Stimulated activated effector memory CD8-positive, alpha-beta T cell treated with anti-CD3 and anti-CD28 coated beads, Interleukin-12 subunit alpha, Interleukin-12 subunit beta, amount 100 ng/mL, for 72 hours (primary cell): ENCODE measurements at places on chromosomes 2 and 18.

GRCh38 chr2:180679693-180680092 is 300.7 kb upstream of the UBE2E3 start:
- no peak for DNase-seq

DNA sequence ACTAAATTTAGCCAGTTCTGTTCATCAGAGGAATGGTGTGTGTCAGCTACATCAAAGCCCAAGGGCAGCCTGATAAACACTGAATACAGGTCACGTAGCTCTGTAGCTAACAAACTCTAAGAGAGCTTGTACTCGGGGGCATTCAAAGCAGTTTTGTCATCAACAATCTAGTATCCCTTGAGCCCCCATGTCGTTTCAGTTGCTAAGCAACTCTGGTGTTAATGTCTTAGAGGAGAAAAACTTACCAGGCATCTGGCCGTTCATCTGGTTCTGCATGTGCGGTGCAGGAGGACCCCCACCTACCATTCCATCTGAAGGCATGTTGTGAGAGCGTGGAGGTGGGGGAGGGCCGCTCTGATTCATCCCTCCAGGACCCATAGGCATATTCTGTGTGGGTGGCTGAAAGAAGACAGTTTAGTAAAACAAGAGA is 33.1 kb downstream of the SS18 start:
- DNase-seq = no peak

- no peak for DNase-seq
Measured at GRCh38 chr18:53735526-53735925, 488.9 kb downstream of the MBD2 start.

GRCh38 chr2:201070948-201071478 is 458 bp downstream of the HYCC2 start:
- DNase-seq = no peak

DNA sequence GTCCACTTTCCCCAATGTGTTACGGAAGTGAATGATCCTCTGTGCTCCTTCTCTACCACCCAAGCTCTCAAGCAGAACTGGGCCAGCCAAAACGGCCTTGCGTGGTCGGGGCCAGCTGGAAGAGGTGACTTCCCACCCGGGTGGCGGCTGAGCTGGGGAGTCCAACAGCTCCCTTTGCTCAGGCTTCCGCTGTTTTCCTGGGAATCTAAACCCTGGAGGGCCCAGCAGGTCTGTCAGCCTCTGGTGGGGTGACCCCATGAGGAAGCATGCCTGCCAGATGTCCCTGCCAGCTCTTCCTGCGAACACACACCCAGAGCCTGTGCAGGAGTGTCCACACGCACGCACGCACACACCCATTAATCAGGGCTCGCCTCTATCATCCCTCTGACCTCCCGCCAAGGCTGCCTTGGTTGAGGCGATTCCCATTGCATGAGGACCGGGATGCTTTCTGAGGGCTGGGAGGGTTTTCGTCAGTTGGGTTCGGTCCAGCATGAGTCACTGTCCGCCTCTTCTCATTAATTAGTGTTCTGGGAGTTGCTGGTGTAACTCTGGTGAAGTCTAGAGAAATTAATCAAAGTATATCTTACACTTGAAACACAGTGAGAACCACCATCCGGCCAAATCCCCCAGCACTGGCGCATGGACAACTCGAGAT is 90.6 kb downstream of the TWIST2 start:
- no peak for DNase-seq
